ENCODE measurements at places on chromosomes 16 and 17. TPM values are rescaled to one million over a fixed set of nuclear protein-coding genes. Genes with fewer than 3 reads are reported as not detected.
A peak's percentile ranks its signal among the peaks of the same experiment; 100 is the strongest.

DNA sequence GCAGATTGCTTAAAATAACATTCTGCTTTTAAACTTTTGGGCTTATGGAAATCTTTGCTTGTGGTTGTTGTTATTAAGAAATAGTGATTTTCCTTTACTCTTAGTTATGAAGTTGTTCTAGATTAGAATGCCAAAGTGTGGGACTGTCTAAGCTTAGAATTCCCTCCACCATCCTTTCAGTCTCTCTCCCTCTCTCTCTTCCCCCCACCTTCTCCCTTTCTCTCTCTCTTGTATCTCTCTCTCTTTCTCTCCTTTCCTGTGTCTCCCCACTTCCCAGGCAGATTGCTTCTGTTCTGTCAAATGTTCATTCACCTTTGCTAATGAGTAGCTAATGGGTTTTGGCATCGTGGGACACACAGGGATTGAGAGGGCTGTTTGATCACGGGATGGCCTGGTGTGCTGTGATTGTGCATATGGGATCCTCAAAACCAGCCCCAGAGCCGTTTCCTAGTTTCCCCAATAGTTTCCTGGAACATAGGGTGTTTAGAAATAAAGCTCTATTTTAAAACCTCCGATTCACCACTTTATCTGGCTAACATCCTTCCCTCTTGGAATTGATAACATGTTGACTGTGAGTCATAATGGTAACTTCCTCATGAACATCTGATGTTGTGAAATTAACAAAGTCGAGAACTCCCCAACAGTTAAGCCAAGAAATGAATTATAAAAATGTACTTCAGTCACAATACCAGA is 502.6 kb downstream of the TMEM114 start:
- DNase-seq, result no peak

Gene STAC2
- not detected for total RNA-seq

- DNase-seq, result no peak
These were observed 237.8 kb downstream of the CEP112 start for GRCh38 chr17:65954148-65954449.

GRCh38 chr17:53249036-53249435 is 573.7 kb upstream of the KIF2B start:
- DNase-seq, result no peak

GRCh38 chr17:80393961-80394360 is 21.0 kb upstream of the ENDOV start:
- no peak for DNase-seq

DNA sequence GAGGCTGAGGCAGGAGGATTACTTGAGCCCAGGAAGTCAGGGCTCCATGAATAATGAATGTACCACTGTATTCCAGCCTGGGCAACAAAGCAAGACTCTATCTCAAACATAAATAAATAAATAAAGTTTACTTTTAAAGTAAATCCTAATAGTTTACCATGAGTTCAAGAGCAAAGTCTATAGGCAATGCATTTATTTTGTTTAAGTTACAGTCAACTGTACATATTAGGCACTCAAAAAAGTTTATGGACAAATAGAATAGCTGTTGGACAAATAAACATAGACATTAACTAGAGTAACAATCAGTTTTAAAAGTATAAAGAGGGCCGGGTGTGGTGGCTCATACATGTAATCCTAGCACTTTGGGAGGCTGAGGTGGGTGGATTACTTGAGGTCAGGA is 3.7 kb upstream of the AARSD1 start:
- DNase-seq, result no peak

DNA sequence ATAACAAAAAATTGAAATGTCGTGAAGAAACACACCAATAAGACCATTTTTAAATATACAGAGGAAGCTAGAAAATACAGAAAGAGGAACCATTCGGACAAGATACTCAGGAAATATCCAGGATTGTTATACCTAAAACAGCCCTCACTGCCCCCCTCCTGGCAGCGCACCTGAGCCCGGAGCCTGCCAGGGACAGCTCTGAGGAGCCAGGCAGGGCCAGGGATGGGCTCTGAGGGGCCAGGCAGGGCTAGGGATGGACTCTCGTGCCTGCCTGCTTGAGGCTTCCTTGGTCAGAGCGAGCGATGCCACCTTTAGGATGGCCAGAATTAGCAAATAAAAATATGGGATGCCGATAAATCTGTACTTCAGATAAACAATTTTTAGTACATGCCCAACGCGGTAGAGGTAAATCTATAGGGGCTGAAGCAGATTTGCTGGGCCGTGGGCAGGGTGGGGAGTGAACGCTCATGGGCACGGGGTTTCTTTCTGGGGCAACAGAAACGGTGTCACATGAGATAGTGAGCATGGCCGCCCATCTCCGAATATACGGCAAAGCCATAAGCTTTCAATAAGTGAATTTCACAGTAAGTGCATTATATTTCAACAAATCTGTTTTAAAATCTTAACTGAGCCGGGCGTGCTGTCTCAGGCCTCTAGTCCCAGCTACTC is 18.2 kb upstream of the CSNK1D start:
- DNase-seq, result no peak

GRCh38 chr17:27282054-27282551 is 11.8 kb upstream of the WSB1 start:
- no peak for DNase-seq

GRCh38 chr16:69930117-69930776 is 20.9 kb upstream of the CLEC18A start:
- DNase-seq, result peak; percentile 85

- no peak for DNase-seq
These were observed 16.8 kb downstream of the CASKIN1 start for GRCh38 chr16:2179576-2179975.

GRCh38 chr16:14194721-14195120 is 123.6 kb downstream of the MRTFB start:
- no peak for DNase-seq

Gene TRIM47
- total RNA-seq, result 33.2 TPM

Gene KRT9
- total RNA-seq, result not detected

GRCh38 chr17:15023589-15024336 is 241.4 kb downstream of the PMP22 start:
- DNase-seq, result no peak

DNA sequence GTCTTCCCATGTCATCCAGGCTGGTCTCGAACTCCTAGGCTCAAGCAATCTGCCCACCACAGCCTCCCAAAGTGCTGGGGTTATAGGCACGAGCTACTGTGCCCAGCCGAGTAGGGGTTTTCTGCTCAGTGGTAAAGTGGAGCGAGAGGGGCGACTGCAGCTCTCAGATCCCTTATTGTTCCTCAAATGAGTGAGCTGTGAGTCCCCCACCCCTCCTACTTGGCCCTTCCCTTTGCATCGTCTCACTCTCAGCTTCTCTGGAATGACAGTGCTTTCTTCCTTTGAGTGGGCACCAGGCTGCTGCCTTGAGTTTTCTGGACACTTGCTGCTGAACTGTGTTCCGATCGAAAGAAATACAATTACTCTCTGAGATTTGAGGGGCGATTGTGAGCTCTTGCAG is 63.5 kb downstream of the MSI2 start:
- DNase-seq, result no peak

GRCh38 chr16:17348042-17348783 is 122.5 kb downstream of the XYLT1 start:
- peak; percentile 55 for DNase-seq

DNA sequence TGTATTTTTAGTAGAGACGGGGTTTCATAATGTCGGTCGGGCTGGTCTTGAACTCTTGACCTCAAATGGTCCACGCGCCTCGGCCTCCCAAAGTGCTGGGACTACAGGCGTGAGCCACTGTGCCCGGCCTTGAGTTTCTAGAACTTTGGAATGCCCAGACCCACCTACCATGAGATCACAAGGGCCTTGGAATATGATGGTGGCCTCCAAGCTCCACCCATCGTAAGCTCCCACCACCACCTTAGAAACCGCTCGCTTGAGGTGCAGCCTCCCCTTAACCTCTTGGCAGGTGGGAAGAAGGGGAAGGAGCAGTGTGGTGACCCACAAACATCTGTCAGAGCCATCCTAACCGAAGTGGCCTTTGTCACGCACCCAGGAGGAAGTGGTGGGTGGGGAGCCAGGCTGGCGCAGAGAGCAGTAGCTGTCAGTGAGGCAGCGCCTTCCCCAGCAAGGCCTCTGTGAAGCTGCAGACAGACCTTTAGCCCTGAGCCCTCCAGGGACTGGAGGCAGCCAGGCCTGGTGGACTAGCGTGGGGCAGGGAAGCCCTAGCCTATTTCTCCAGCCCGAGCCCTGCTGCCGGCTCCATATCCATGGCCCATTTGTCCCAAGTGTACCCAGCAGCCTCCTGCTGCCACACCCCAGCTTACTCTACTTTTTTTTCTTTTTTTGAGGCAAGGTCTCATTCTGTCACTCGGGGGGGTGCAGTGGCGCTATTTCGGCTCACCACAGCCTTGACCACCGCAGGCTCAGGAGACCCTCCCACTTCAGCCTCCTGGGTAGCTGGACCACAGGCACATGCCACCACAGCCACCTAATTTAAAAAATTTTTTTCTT is 13.1 kb upstream of the SEPHS2 start:
- peak; percentile 96 for DNase-seq

Gene TGFB1I1
- total RNA-seq, result 1.5 TPM

Gene TNFSF13
- 3.5 TPM for total RNA-seq

Data from activated CD4-positive, alpha-beta T cell treated with anti-CD3 and anti-CD28 coated beads, Interleukin-2, amount 10 ng/mL, durations not matched to agents 24 days and 14 days (primary cell).